ENCODE measurements at places on chromosomes 16 and 17.

DNA sequence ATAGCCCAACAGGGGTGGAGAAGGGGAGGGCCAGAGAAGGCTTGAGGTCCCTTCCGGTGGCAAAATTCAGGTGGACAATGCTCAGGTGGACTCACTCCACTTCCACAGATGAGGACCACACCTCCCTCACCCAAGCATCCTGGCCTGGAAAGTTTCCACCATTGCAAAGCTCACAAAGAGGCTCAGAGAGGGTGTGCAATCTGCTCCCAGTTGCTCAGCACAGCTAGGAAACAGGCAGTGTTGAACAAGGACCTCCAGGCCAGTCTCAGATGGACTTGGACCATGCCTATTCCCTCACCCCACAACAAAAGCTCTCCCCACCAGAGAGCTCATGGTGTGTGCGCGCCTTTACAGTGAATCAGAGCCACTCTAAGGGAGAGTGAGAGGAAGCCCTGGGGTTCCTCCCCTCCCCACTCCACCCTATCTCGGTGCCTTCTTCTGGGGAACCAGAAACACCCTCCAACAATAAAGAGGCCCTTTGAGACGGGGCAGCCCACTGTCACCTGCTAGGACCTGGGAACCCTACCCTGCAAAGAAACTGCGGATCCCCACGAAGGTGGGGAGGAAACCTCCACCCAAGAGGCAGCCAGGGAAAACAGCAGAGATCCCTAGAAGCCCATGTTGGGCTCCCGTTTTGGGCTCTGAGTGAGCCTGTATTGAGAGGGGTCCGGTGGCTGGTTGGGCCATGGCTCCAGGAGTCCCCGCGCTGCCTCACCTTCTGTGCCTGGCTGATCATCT lies 1.6 kb downstream of the FAM83G start:
- peak overlapping the region; percentile 49 for H3K27ac ChIP-seq
- H3K36me3 ChIP-seq = peaks cover 23% of the 10 kb centered on the region
- peak overlapping the region; percentile 77 for H3K4me3 ChIP-seq
- H3K4me1 ChIP-seq = peaks cover 12% of the 10 kb centered on the region
- no peak for ATAC-seq
- H3K27me3 ChIP-seq = no peaks in the 10 kb centered on the region

GRCh38 chr16:2341456-2342447 lies 1.2 kb upstream of the ABCA3 start:
- peak overlapping the region; percentile 53 for H3K4me3 ChIP-seq
- no peak for ATAC-seq
- H3K36me3 ChIP-seq = no peaks in the 10 kb centered on the region
- H3K27ac ChIP-seq = no peak overlapping the region
- H3K4me1 ChIP-seq = peaks cover 5% of the 10 kb centered on the region
- H3K27me3 ChIP-seq = no peaks in the 10 kb centered on the region

DNA sequence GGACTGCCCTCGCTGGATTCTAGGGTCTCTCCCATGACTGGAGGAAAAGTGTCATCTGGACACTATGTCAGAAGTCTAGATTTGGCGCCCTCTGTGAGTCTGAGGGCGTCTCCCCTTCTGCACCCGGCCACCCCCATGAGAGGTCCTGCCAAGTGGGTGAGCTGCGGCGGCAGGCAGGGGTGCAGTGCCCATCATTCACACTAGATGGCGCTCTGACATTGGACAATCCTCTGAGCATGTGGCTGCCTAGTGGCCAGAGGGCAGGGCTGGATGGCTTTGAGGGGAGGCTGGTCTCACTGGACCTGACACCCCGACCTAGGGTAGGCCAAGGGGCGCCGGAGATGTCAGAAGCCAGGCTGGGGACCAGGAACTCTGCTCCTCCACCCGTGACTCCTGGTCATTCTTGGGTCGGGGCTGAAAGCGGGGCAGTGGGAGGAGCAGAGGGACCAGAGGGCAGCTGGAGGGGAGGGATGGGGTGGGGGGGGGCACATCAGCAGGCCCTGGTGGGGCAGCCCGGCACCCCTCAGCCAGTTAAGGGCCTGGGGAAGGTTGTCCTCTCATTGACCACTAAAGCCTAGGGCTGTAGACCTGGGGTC lies 28.0 kb downstream of the MRM1 start:
- H3K36me3 ChIP-seq = no peaks in the 10 kb centered on the region
- peak; percentile 90 for ATAC-seq
- peaks cover 23% of the 10 kb centered on the region for H3K27me3 ChIP-seq
- no peak overlapping the region for H3K4me3 ChIP-seq

DNA sequence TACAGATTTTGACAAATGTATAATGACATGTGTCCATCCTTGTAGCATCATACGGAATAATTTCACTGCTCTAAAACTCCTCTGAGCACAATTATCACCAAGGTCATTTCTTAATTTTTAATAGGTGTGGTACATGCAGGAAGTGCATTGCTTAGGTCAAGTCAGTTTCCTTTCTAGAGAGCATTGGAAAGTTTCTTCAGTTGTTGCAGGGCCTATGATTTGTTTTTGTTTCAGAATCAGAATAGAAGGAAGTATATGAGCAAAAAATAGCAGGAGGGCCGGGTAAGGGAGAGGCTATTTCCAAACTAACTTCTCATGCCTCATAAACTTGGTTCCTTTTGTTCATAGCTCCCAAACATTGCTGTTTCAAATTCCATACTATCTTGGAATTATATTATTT lies 24.0 kb upstream of the SLFN5 start:
- peak overlapping the region; percentile 76 for H3K4me3 ChIP-seq
- no peaks in the 10 kb centered on the region for H3K36me3 ChIP-seq
- peaks cover 32% of the 10 kb centered on the region for H3K4me1 ChIP-seq
- no peak for ATAC-seq
- H3K27ac ChIP-seq = peak overlapping the region; percentile 73
- no peaks in the 10 kb centered on the region for H3K27me3 ChIP-seq

DNA sequence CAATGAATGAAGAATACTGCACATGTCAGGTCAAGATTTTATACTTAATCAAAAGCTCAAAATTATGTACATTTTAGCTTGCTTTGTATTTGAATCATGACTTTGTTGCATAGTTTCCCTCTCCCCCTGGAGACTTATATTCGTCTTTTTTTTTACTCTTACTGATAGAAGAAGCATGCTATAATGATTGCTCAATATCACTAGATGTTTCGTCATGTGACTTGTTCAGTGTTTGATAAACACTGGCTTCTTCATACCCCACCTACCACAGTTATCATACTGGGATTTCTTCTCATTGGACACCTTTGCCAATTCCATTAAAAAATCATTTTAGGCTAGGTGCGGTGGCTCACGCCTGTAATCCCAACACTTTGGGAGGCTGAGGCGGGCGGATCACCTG lies 148.7 kb downstream of the FTO start:
- H3K4me3 ChIP-seq = no peak overlapping the region
- ATAC-seq = no peak
- H3K27ac ChIP-seq = no peak overlapping the region
- H3K4me1 ChIP-seq = peaks cover 9% of the 10 kb centered on the region
- H3K36me3 ChIP-seq = peaks cover 4% of the 10 kb centered on the region

- no peaks in the 10 kb centered on the region for H3K36me3 ChIP-seq
- ATAC-seq = no peak
- no peak overlapping the region for H3K4me3 ChIP-seq
- no peaks in the 10 kb centered on the region for H3K4me1 ChIP-seq
These were observed 96.5 kb upstream of the CDH11 start for GRCh38 chr16:65218348-65218747.

- no peak overlapping the region for H3K27ac ChIP-seq
- no peaks in the 10 kb centered on the region for H3K27me3 ChIP-seq
- no peak overlapping the region for H3K4me3 ChIP-seq
- ATAC-seq = no peak
- H3K36me3 ChIP-seq = peaks cover 72% of the 10 kb centered on the region
- peaks cover 19% of the 10 kb centered on the region for H3K4me1 ChIP-seq
These were observed 7.8 kb downstream of the CSF3 start for GRCh38 chr17:40022961-40023541.

- no peak for ATAC-seq
- H3K27me3 ChIP-seq = no peaks in the 10 kb centered on the region
- no peaks in the 10 kb centered on the region for H3K36me3 ChIP-seq
- H3K4me1 ChIP-seq = no peaks in the 10 kb centered on the region
These were observed 486.6 kb upstream of the CDH11 start for GRCh38 chr16:65608455-65608854.

- H3K27ac ChIP-seq = no peak overlapping the region
- no peaks in the 10 kb centered on the region for H3K27me3 ChIP-seq
- no peaks in the 10 kb centered on the region for H3K36me3 ChIP-seq
- peak; percentile 90 for ATAC-seq
- no peak overlapping the region for H3K4me3 ChIP-seq
These were observed 27.3 kb downstream of the TBC1D16 start for GRCh38 chr17:80008383-80008840.

GRCh38 chr17:3030096-3030495 lies 33.3 kb downstream of the OR1D5 start:
- ATAC-seq = no peak
- H3K36me3 ChIP-seq = peaks cover 33% of the 10 kb centered on the region
- no peak overlapping the region for H3K27ac ChIP-seq
- H3K27me3 ChIP-seq = no peaks in the 10 kb centered on the region

DNA sequence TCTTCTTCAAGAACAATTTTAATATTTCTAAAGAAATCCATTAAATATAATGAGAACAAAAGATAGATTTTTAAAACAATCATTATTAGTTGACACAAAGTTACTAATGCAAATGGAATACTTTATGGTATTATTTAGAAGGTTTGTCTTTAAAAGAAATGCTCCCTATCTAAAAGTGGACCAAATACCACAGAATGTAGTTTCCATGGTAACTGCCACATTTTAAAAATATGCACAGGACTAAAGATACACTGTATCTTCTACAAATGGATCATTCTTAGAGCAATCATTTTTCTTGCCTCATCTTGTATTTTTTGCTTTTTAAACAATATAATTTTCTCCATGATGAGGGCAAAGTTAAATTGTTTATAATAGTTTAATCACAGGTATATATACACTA lies 296.0 kb downstream of the CEP112 start:
- H3K4me3 ChIP-seq = no peak overlapping the region
- H3K4me1 ChIP-seq = no peaks in the 10 kb centered on the region
- H3K36me3 ChIP-seq = no peaks in the 10 kb centered on the region
- no peak for ATAC-seq
- H3K27ac ChIP-seq = no peak overlapping the region
- no peaks in the 10 kb centered on the region for H3K27me3 ChIP-seq

GRCh38 chr16:22623351-22623781 lies 112.7 kb downstream of the NPIPB5 start:
- H3K36me3 ChIP-seq = no peaks in the 10 kb centered on the region
- no peak overlapping the region for H3K4me3 ChIP-seq
- H3K27ac ChIP-seq = no peak overlapping the region
- H3K4me1 ChIP-seq = no peaks in the 10 kb centered on the region
- peaks cover 1% of the 10 kb centered on the region for H3K27me3 ChIP-seq
- no peak for ATAC-seq

DNA sequence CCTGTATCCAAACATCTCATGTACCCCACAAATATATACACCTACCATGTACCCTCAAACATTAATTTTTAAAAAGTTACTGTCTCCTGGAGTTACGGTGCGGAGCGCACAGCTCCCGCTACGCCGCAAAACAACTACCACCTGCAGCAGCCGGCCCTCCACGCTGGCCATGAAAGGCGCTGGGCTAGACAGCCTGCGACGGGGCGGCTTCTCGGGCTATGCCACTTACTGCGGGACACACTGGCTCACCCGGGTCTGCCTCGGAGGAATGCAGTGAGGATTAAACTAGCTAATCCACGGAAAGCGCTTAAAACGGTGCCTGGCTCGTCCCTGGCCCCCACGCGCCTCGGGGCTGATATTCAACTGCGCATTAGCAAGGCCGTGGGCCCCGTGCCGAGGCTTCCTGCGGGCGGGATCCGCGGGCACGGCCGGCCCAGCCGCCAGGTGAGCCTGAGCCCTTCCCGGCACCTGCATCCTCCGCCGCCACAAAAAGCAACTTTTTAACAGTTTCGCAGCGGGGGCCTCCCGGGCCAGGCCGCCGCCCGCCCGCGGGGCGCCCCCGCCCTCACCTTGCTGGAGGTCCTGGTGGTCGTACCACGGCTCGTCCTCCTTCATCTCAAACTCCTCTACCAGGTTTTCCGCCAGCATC lies 633 bp downstream of the CDR2 start:
- peak overlapping the region; percentile 99 for H3K4me3 ChIP-seq
- peaks cover 38% of the 10 kb centered on the region for H3K36me3 ChIP-seq
- ATAC-seq = peak; percentile 16
- peak overlapping the region; percentile 98 for H3K27ac ChIP-seq

GRCh38 chr16:54453871-54454270 lies 167.3 kb upstream of the IRX3 start:
- H3K4me3 ChIP-seq = no peak overlapping the region
- H3K27me3 ChIP-seq = peaks cover 23% of the 10 kb centered on the region
- no peak for ATAC-seq
- H3K4me1 ChIP-seq = no peaks in the 10 kb centered on the region
- no peak overlapping the region for H3K27ac ChIP-seq

DNA sequence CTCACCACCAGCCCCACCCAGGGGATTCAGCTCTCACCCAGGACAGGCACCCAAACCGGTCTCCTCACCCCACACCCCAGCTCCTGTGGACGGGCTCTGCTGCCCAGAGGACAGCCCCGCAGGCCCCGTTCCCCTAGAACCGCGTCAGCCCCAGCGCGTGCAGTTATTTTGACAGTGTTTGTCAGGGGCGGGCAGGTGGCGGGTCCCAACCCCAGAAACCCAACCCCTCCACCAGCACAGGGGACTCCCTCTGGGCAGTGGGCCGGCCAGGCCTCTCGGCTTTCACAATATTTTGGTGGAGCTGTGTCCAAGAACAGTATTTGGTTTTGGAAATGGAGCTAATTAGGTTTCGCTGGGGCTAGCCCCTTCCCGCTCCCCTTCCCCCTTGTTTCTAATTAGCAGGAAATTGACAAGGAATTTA lies 44.8 kb downstream of the BAHCC1 start:
- no peak overlapping the region for H3K4me3 ChIP-seq
- H3K27ac ChIP-seq = no peak overlapping the region
- H3K4me1 ChIP-seq = no peaks in the 10 kb centered on the region
- H3K27me3 ChIP-seq = peaks cover 3% of the 10 kb centered on the region

DNA sequence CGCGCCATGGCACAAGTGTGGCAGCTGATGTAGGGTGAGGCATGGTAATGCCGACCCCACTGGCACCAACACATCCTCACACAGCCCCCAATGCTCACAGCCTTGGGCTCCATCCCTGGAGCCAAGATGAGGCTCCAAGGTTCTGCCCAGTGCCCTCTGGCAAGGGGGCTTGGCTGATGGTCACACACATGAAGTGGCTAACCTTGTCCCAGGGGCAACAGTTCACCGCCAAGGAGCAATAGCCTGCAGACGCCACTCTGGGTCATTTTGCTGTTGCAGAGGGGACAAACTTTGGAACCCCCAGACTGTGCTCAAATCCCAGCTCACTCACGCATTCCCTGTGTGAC lies 26.8 kb downstream of the TNFRSF13B start:
- no peaks in the 10 kb centered on the region for H3K36me3 ChIP-seq
- no peaks in the 10 kb centered on the region for H3K4me1 ChIP-seq
- no peak overlapping the region for H3K4me3 ChIP-seq
- no peak overlapping the region for H3K27ac ChIP-seq
- ATAC-seq = no peak

- H3K27me3 ChIP-seq = no peaks in the 10 kb centered on the region
- H3K27ac ChIP-seq = no peak overlapping the region
- H3K4me3 ChIP-seq = no peak overlapping the region
These were observed 257.5 kb downstream of the CDH11 start for GRCh38 chr16:64864232-64864809.

Measured in activated T-helper 17 cell treated with anti-CD3 and anti-CD28 coated beads, Interleukin-2, amount 50 U/mL, for 72 hours (primary cell).